A549 treated with ZK216348 at 1 μM for 4 hours (cell line): ENCODE measurements at places on chromosomes 4 and X. TPM values are rescaled to one million over a fixed set of nuclear protein-coding genes. Genes with fewer than 3 reads are reported as not detected.

ETDA gene
- total RNA-seq: not detected in 5 replicates

PQBP1 gene
- total RNA-seq: 88.6 to 103 TPM (median 94.0 TPM) in 5 replicates

FAM53A gene
- 0.67 to 1.2 TPM (median 0.95 TPM) in 5 replicates for total RNA-seq

ZCCHC18 gene
- 0.29 to 0.51 TPM in 2 of 5 replicates, not detected in the others for total RNA-seq

SOD3 gene
- not detected in 5 replicates for total RNA-seq
